ENCODE measurements at places on chromosomes 2 and 18.

- no peak for DNase-seq
These were observed 18.5 kb downstream of the LDLRAD4 start for GRCh38 chr18:13237073-13237472.

GRCh38 chr2:88831792-88832248 lies 140.3 kb downstream of the RPIA start:
- DNase-seq, result peak; percentile 39

DNA sequence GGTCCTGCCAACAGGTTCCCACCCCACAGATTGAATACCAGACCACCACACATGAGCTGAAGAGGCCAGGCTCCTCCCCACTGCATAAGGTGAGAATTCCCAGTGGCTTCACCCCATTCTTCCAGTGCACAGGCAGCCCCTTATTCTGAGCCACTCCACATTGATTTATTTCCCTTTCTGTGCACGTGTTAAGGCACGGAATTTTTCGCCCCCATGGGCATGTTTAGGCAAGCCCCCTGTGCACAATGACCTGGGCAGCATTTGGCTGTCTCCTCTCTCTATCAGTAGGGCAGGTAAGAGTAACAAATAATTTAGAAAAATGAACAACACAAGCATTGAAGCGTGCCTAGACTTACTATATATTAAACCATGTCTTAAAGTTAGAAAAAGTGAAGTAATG lies 15.2 kb upstream of the CHAC2 start:
- DNase-seq, result no peak

GRCh38 chr18:31680831-31681568 lies 3.4 kb downstream of the B4GALT6 start:
- DNase-seq, result no peak

- DNase-seq, result peak; percentile 32
These were observed 28.6 kb downstream of the TEX44 start for GRCh38 chr2:231621051-231621879.

- no peak for DNase-seq
These were observed 45.8 kb upstream of the PTPRM start for GRCh38 chr18:7521226-7521856.

DNA sequence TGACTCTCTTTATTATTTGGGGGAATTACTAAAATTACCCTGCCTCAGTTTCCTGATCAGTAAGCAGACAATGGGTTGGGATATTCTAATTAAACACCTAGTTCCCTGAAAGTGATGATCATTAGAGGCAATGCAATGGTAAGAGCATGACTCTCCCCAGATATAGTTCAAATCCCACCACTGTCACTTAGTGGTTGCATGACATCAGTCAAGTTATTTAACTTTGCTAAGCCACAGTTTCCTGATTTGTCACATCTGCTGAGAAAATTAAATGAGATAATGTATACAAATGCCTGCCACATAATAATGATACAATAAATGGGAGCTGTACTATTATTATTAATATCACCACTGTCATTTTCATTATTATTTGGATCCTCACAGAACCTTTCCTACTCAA lies 29.9 kb downstream of the ZEB2 start:
- DNase-seq, result no peak

GRCh38 chr2:199191461-199191860 lies 266.3 kb downstream of the SATB2 start:
- no peak for DNase-seq

- no peak for DNase-seq
These were observed 8.6 kb upstream of the ARMC9 start for GRCh38 chr2:231189571-231190495.

DNA sequence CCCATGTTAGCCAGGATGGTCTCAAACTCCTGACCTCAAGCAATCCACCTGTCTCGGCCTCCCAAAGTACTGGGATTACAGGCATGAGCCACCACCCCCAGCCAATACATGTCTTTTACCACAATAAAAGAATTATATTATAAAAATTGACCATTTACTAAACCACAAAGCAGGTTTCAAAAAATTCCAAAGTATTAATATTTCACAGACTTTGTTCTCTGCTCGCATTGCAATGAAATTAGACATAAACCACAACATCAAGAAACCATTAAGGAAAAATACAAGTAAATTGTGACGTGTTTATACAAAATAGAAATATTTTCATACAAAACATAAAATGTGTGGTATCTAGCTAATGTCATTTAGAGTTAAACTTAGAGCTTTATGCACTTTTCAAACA lies 13.4 kb upstream of the MAPRE3 start:
- DNase-seq, result no peak

DNA sequence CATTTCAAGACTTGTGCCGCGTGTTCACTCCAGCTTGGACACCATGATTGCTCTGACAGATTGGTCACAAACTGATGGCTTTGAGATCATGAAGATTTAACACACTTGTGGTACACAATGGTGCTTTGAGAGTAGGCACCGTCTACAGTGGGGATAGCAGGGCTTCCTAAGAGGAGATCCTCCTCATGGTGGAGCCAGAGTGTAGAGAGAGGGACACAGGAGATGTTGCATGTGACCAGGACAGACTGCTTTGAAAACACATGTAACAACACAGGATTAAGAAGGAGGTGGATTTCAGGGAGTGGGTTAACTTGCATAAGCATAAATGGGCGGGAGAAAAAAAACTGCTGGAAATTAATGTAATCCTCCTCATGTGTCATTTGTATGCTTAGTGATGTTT lies 95.7 kb upstream of the LINC00305 start:
- peak; percentile 25 for DNase-seq

- DNase-seq, result peak; percentile 56
These were observed 414.2 kb upstream of the CHST9 start for GRCh38 chr18:27599202-27599829.

DNA sequence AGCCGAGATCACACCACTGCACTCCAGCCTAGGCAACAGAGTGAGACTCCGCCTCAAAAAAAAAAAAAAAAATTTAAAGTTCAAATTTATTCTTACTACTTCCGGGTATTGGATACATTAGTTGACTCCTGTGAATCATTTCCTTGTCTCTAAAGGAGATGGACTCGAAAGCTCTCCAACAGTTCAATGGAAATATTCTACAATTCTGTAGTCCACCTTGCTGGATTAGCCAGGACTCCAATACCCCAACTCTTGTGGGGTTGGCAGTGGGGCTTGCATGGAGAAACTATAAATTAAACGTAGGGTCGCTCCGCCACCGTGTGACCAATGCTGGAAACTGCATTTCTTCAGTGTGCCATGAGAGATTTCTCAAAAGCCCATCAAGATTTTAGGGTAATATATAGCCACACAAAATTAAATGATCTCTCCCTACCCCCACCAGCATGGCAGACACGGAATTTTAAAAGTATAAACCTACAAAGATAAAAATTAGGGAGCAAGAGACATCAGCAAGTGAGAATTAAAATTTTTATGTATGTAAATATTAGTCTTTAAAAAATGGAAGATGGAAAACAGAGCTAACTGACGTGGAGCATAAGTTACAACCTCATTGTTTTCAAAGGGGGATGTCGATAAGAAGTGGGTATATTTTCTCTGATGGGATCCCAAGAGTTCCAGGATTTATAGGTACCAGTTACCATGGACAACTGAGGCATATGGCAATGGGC lies 27.8 kb upstream of the GAREM2 start:
- DNase-seq, result peak; percentile 85

GRCh38 chr18:34509163-34509562 lies 200.9 kb upstream of the DTNA start:
- no peak for DNase-seq

GRCh38 chr18:47800248-47800647 lies 130.2 kb downstream of the SMAD2 start:
- no peak for DNase-seq

DNA sequence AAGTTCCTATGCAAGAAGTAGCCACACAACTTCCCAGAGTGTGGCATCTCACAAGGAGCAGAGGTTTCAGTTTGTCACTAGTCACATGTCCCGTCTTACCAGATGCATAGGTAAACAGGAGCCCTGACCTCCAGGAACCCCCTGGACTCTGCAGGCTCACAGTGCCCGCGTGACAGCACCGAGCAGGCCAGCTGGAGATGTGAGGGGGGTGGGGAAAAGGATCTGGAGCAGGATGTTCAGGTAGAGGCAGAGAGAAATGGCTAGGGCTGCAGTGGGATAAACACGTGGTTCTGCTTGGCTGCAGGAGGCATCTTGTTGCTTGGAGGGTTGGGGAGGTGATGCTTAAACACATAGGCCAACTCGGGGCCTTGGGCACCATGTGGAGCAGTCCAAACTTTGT lies 54.2 kb downstream of the IMPA2 start:
- DNase-seq, result no peak

DNA sequence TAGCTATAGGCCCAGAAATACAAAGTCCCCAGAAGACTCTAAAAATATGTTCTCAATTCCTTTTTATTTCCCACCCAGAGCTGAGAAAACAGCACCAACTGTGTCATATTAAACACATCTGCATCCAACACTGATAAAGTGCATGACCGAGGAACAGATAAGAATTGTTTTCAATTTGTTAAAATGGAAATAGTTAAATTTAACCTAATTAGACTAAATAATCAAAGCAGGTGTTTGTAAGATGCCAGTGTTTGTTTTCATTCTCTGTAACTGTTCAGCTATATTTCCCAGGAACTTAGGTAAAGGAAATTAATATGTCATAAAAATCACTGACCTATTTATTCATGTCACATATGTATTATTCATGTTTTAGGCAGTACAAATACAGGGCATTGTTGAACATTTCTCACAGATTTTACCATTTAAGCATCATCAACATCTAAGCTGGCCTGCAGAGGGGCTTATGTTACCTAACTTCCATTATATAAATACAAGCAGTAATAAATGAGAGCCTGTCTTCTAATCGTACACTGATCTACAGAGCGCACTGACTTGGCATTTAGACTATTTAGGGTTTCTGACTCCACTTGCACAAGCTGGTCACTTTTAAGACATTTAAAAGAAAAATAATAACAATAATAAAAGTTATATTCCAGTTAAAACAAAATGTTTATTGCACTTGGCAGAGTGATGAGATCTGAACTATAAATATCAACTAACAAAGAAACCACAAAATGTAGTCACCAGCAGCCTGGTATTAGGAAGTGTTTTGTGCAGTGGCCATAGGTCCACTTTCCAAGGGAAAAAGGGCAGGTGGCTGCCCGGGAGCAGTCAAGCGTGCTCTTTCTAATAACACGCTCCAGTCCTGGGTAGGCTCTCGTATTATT lies 86.6 kb upstream of the ZFP36L2 start:
- DNase-seq, result no peak

GRCh38 chr2:196591621-196592022 lies 47.9 kb upstream of the CCDC150 start:
- DNase-seq, result peak; percentile 87

DNA sequence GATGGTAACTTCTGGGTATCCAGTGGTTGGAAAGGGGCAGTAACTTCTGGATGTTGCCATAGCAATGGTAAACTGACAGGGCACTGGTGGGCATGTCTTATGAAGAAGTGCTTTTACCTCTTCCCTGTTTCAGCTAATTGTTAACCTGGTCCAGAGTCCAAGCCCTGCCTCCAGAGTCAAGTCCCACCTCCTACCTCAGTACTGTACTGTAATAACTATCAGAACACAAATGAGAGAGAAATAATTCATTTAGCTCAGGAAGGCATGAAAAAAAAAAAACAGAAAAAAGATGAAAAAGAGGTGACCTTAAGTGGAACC lies 237.0 kb downstream of the ZNF804A start:
- DNase-seq, result no peak

- peak; percentile 12 for DNase-seq
These were observed 134.4 kb downstream of the COL4A4 start for GRCh38 chr2:227029426-227030105.

- DNase-seq, result no peak
These were observed 398.8 kb downstream of the ARHGAP15 start for GRCh38 chr2:143528021-143528420.

GRCh38 chr2:65353927-65354326 lies 78.5 kb downstream of the SPRED2 start:
- peak; percentile 28 for DNase-seq

DNA sequence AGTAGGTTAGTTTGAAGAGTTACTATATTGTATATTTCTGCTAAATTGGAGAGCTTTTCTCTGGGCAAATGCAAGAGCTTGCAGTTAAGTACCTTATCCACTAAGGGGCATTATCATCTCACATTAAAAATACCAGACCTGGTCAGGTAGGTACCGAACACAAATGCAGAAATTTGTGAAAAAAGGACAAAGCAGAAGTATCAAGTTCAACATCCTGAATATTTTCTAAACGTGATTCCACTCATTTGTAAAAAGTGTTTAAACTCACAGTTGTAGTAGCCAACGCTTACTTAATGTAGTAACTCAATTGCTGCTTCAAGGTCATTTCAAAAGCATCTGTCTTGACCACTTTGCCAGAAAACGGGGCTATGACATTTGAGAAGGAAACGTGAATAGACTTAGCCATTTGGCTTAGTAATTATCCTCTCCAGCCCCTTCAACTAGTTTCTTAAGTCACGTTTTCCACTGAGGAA lies 52.1 kb downstream of the CYRIA start:
- DNase-seq, result peak; percentile 37

GRCh38 chr18:45046228-45046627 lies 365.5 kb downstream of the SETBP1 start:
- DNase-seq, result no peak

DNA sequence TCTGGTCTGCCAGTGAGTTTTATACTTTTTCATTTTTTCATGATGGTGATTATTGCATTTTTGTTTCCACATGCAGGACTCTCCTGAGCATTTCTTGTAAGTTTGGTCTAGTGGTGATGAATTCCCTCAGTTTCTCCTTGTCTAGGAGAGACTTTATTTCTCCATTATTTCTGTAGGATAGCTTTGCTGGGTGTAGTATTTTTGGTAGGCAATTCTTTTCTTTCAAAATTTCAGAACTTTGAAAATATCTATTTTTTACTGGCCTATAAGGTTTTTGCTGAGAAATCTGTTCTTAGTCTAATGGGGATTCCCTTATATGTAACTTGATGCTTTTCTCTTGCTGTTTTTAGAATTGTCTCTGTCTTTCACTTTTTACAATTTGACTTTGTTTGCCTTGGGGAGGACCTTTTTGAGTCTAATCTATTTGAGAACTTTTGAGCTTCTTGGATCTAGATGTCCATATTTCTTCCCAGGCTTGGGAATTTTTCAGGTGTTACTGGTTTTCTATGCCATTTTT lies 149.1 kb downstream of the UBR3 start:
- DNase-seq, result no peak

DNA sequence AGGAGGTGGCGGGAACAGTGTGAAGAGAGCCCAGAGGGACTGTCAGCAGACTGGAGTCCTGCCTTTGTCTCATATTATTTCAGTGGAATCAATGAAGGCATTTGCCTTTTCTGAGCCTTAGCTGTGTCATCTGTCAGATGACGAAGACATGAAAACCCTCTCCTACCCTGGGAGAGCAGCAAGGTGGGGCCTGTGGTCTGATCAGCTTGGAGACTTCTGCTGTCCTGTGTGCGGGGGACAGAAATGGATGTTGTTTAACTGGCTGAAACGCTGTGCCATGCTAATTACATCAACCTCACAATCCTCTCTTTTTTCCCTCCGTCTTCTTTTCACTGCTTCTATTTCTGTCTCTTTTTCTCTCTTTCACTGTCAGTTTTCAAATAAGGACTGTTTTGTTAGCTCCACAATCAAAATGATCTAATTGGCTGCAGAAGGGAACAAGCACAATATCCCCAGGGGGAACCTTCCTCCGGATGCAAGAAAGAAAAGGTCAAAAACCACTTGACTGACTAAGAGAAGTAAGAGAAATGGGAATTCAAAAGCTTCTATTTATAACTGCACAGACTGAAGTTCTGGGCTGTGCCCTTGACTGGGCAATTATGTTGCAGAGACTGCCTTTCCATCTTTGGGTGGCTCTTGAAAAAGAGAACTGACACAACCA lies 340.1 kb downstream of the CLIP4 start:
- DNase-seq, result peak; percentile 82

Data from pons (tissue), 1 donor.